Gastrocnemius medialis (tissue), 4 donors: ENCODE measurements at places on chromosomes 11 and 22. TPM values are rescaled to one million over a fixed set of nuclear protein-coding genes. Genes with fewer than 3 reads are reported as not detected.
A peak's percentile ranks its signal among the peaks of the same experiment; 100 is the strongest.

Gene FREY1
- not detected for total RNA-seq

- peak; percentile 69 for DNase-seq
Observed at GRCh38 chr11:10407749-10408685, 47.0 kb upstream of the AMPD3 start.

DNA sequence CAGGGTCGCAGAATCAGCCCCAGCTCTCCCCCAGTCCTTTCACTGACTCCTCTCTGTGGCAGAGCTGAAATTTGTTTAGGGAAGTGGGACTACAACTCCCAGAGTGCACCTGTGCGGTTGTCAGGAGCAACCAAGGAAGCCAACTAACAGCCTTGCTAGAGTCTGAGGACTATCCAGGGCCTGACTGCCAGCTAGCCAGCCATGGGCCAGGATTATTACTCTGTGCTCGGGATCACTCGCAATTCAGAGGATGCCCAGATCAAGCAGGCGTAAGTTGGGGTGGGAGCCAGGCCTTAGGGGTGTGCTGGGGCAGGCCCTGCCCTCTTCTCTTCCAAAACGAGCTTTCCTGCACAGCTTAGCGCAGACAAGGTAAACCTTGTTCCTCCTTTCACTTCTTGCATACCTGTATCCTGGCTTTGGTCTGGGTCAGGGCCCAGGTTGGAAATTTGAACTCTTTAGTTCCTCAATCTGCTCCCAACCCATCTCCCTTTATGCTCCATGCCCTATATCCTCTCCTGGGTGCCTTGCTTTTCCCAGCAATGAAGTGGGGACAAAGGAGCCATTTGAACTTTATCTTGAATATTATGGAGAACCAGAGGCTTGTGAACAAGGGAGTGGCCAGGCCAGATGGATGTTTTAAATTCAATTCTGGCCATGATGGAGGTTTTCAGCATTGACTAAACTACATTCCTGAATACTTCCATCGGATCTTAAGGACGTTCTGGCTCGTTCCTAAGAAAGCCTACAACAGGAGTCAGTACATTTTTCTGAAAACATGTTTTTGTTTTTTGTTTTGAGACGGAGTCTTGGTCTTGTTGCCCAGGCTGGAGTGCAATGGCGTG is at the start of gene DNAJB13:
Gene DNAJB13, plus strand, starts transcription at position 158 of the 842 bp plus-strand sequence. Its CDS starts 44 bp downstream, at position 202.
- no peak for DNase-seq

- no peak for DNase-seq
Observed at GRCh38 chr22:50544746-50545253, 899 bp upstream of the KLHDC7B start.

DNA sequence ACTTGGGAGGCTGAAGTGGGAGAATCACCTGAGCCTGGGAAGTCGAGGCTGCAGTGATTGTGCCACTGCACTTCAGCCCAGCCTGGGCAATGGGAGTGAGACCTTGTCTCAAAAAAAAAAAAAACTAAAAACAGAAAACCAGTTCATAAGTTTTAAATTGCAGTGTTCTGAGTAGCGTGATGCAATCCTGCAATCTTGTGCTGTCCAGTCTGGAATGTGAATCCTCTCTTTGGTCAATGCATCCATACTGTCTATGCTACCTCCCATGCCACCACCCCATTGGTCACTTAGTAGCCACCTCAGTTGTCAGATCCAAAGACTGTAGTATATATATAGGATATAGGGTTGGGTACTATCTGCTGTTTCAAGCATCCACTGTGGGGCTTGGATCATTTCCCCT is 11.1 kb downstream of the YAP1 start:
- DNase-seq: no peak

GRCh38 chr11:1531449-1532013 is 40.5 kb downstream of the DUSP8 start:
- peak; percentile 37 for DNase-seq
